Activated CD4-positive, alpha-beta T cell treated with anti-CD3 and anti-CD28 coated beads, Interleukin-2, Interleukin-4, amounts not matched to agents 100 ng/mL and 50 ng/mL, durations not matched to agents 16 hours and 8 hours (primary cell): ENCODE measurements at places on chromosomes 3 and 15.

DNA sequence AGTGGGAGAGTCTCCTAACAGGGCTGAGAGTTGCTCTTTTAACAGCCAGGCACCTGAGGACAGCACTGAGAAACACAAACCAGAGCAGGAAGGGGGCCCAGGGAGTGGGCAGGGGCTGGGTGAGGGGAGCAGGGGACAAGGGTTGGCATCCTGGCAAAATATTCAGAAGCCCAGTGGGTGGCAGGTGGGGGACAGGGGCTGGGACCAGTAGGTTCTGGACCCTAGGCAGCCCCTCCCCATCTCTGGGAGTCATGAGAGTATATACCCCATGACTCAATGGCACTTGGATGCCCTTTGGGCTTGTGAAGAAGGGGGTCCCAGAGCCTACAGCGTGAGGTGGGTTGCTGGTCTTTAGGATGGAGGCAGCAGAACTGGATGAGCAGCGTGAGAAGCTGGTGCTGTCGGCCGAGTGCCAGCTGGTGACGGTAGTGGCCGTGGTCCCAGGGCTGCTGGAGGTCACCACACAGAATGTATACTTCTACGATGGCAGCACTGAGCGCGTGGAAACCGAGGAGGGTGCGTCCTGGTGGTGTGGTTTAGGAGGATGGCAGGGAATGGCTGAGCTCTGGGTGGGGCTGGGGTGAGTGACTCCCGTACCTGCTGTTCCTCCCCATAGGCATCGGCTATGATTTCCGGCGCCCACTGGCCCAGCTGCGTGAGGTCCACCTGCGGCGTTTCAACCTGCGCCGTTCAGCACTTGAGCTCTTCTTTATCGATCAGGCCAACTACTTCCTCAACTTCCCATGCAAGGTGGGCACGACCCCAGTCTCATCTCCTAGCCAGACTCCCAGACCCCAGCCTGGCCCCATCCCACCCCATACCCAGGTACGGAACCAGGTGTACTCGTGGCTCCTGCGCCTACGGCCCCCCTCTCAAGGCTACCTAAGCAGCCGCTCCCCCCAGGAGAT is 24.2 kb downstream of the NBEAL2 start:
- DNase-seq, result no peak

DNA sequence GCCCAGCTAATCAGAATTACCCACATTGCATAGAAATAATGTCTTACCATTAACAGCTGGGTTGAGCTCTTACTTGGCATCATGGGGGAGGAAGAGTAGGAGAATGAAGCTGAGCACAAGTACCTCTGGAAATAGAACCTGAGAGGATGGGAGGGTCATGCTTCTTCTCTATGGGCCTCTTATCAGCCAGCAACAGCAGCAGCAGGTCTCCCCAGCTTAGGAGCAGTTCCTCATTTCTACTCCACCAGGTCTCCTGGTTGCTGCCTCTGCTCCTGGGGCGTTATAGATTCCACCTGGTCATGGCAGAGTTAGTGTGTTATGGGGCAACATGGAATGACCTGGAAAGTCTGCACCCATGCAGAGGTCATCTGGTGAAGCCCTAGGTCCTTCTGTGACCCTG is 3.4 kb downstream of the FSD2 start:
- no peak for DNase-seq

DNA sequence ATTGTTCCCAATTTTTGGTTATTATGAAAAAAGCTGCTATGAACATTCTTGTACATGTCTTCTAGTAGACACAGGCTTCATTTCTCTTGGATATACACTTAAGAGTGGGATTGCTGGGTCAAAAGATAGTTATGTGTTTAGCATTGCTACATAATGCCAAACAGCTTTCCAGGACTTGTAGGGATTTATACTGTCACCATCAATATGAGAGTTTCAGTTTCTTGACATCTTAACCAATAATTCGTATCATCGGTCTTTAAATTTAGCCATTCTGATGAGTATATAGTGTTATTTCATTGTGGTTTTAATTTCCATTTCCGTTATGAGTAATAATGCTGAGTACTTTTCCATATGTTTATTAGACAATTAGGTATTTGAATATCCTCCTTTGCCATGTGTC is 190.3 kb upstream of the PFN2 start:
- no peak for DNase-seq

DNA sequence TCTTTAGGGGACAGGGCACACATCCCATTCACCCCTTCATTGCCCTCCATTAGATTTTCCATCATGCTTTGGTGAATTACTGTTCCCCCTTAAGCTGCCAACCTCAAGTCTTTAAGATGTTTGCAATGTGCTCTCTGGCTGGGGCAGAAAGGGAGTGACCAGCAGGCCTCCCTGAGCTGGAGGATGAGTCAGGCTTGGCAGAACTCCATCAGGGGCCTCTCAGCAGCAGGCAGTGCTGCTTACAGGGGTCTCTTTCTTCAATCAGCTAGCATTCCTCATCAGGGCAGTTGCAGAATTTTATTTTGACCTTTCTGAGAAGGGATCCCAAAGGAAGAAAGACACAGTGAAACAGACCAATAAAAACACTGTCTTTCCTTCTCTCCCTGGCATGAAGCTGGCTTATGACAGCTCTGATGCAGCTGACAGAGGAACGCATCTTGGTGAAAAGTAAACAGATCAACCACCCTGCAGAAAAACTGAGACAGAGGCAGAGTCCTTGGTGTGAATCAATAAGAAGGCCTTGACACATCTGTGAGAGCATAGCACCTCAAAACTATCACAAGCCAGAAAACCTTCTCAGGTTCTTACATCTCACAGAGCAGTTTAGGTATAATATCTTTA is 88.7 kb upstream of the MRPL3 start:
- no peak for DNase-seq

DNA sequence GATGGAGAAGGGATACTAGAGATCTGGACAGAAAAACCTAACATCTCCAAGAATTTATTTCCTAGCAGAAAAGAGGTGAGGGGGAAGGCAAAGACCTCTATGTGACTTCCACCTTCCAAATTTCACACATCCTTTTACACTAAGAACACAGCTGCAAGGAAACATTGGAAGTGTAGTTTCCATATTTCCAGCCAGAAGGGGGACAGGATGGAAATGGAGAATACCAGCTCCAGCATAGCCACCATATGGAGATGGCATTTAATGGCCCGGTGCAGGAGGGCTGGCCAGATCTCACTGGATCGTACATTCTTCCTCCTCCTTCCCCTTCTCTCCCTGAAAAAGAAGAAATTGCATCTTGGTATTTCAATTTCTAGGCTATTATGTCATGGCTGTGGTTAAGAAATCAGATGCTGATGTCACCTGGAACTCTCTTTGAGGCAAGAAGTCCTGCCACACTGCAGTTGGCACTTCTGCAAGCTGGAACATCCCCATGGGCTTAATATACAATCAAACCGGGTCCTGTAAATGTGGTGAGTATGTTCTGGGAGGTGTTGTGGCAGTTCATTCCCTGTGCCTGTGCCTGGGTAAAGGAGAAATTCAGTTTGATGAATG is 36.9 kb upstream of the TF start:
- no peak for DNase-seq

GRCh38 chr15:31477851-31478701 is 151.4 kb downstream of the KLF13 start:
- DNase-seq, result no peak

GRCh38 chr3:170712798-170713197 is 126.9 kb upstream of the SLC7A14 start:
- no peak for DNase-seq

GRCh38 chr3:126718561-126719445 is 14.8 kb downstream of the CHCHD6 start:
- DNase-seq, result no peak

DNA sequence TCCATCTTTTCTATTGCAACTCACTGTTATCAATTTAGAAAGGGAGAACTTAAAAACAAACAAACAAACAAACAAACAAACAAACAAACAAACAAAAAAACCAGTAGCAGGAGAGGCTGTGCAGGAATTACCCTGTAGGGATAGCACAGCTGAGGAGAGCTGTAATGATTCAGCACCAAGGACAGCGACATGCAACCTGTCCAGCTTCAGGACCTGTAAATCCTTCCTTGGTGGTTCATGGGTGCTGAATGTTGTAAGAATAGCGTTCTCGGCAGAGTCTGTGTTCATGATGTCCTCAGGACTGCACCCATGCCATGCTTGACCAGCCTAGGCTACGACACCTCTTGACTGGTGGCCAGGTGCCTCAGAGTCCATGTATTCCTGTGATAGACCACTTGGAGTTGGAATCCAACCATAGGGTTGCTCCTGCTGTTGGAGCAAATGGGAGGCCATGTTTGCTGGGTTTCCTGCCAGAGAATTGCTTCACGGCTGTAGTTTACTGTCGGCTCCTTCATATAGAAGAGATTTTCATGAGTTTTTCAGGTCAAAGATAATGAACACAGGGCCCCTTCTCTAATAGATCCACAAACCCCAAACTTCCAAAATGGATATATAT is 65.9 kb downstream of the CACNA2D3 start:
- DNase-seq, result peak; percentile 2

DNA sequence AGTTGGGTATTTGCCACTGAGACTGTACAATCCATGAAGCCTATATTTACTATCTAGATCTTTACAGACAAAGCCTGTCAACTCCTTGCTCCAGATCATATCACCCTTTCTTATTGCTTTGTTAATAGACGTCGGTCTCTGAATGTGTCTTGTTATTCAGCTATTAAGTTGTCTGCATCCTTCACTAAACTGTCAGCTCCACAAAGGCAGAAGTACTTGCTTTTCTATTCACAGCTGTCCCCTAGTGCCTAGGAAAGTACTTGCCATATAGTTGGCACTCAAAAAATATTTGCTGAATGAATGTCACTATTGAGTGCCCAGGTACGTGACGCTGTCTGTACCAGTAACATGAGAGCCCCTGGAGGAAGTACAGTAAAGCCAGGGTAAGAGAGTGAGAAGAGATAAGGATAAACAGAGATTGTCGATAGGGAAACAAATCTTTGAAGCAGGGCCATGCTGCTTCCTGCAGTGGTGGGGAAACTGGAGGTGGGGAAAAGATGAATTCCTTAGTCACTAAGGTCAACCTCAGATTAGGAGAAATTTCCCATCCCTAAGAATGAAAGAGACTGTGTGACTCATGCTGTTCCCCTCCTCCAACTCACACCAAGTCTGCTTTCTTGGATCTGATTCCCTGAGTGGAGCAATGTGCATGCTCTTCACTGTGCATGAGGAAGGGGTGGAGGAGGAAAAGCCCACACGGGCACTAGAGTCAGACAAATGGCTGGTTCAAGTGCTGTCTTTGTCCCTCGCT is 36.3 kb downstream of the PRICKLE2 start:
- DNase-seq, result no peak

GRCh38 chr3:41035456-41036022 is 163.8 kb upstream of the CTNNB1 start:
- DNase-seq, result no peak

DNA sequence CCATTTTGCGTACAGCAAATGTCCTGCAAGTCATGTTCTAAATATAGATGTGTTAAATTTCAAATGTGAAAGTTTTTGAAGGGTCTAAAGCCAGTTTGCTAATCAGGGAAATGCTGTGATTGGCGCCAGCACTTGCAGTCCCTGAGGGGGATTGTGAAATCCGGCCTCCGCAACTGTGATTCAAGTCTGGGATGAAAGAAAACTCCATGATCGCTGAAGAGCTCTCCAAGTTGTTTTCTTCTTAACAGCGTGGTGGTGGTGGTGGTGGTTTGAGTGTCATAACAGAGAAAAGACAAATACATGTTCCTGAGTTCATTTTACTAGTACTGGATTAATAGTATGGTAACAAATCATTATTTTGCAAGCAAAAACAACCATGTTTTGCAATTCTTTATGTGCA is 51.8 kb downstream of the MITF start:
- no peak for DNase-seq

- DNase-seq, result no peak
Observed at GRCh38 chr3:106945435-106945834, 431.8 kb upstream of the CCDC54 start.

- DNase-seq, result no peak
Observed at GRCh38 chr15:66138096-66138783, 115.3 kb downstream of the MEGF11 start.

DNA sequence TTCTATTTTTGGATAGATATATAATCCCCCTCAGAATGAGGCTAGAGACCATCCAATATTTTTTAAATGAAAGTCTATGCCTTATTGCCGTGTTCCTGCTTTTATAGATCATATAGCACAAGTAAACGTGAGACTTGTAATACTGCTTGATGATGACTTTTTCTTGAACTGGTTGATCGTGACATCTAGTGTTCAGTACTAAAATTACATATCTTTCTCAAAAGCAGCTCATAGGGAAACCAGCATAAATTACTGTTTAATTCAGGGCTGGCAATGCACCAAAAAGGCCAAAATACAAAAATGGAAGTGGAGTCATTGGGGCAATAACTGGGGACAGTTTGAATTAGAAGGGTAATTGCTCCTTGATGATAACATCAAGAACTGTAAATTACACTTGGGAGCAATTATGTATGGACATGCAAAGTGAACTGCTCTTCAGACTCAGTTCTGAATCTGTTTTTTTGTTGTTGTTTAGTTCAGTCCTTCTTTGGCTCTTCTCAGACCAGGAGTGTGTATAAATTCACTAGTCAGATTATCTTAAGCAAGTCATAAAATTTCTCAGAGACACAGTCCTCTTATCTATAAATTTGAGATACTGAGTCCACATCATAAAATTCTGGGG is 325.3 kb downstream of the THSD4 start:
- DNase-seq, result peak; percentile 24
